Heart left ventricle (tissue), 16 donors: ENCODE measurements at places on chromosomes 16 and 17. TPM values are rescaled to one million over a fixed set of nuclear protein-coding genes. Genes with fewer than 3 reads are reported as not detected.

Gene HCRT
- total RNA-seq, result not detected

Gene CUEDC1
- total RNA-seq, result 68.5 TPM

Gene HGS
- total RNA-seq, result 52.5 TPM

Gene GSPT1
- total RNA-seq, result 84.7 TPM

Gene TP53TG3
- total RNA-seq, result not detected

Gene PRKCB
- total RNA-seq, result 2.1 TPM

Gene ADCY9
- 51.2 TPM for total RNA-seq

Gene SLC5A11
- not detected for total RNA-seq

Gene TBC1D3K
- total RNA-seq, result not detected

Gene OR3A2
- not detected for total RNA-seq

Gene ARHGAP27
- 23.1 TPM for total RNA-seq

Gene DHRS7C
- 21.3 TPM for total RNA-seq

Gene KRT13
- total RNA-seq, result not detected

Gene TMEM106A
- 1.9 TPM for total RNA-seq

Gene MLKL
- total RNA-seq, result 3.6 TPM

Gene HID1
- total RNA-seq, result 5.7 TPM

Gene STX1B
- total RNA-seq, result 2.1 TPM

Gene MYH3
- total RNA-seq, result 0.65 TPM

Gene IL21R
- total RNA-seq, result 0.14 TPM

Gene PDILT
- not detected for total RNA-seq
